Osteoblast (primary cell): ENCODE measurements at places on chromosomes 3 and 15. TPM values are rescaled to one million over a fixed set of nuclear protein-coding genes. Genes with fewer than 3 reads are reported as not detected.

CYP8B1 gene
- not detected in 2 replicates for total RNA-seq

GCNT3 gene
- 0.72 and 1.2 TPM in 2 replicates for total RNA-seq

ZNF80 gene
- total RNA-seq, result not detected in 2 replicates

FOXB1 gene
- not detected in 2 replicates for total RNA-seq

UROC1 gene
- total RNA-seq, result not detected in 2 replicates

GOLGA6A gene
- total RNA-seq, result under 0.01 TPM in 1 of 2 replicates, not detected in the other

ITIH1 gene
- not detected in 2 replicates for total RNA-seq

KIF15 gene
- total RNA-seq, result 1.5 and 1.8 TPM in 2 replicates

MAGEF1 gene
- total RNA-seq, result 18.8 and 22.1 TPM in 2 replicates

SERPINI2 gene
- not detected in 2 replicates for total RNA-seq

MESP2 gene
- 0.72 and 1.5 TPM in 2 replicates for total RNA-seq

OSBPL10 gene
- total RNA-seq, result 25.0 and 29.0 TPM in 2 replicates

FRMD5 gene
- total RNA-seq, result 3.3 and 3.5 TPM in 2 replicates

A4GNT gene
- total RNA-seq, result not detected in 2 replicates

CSPG5 gene
- under 0.01 and 0.29 TPM in 2 replicates for total RNA-seq

WDR48 gene
- 39.8 TPM in 2 replicates for total RNA-seq

PPP2R3A gene
- total RNA-seq, result 23.9 and 24.2 TPM in 2 replicates

CCDC80 gene
- total RNA-seq, result 564 and 657 TPM in 2 replicates

GABRG3 gene
- not detected in 2 replicates for total RNA-seq

PRR20G gene
- total RNA-seq, result not detected in 2 replicates

MCTP2 gene
- total RNA-seq, result 16.3 and 18.6 TPM in 2 replicates

TRPM1 gene
- under 0.01 TPM in 1 of 2 replicates, not detected in the other for total RNA-seq

PCOLCE2 gene
- 19.7 and 21.4 TPM in 2 replicates for total RNA-seq

TEX55 gene
- not detected in 2 replicates for total RNA-seq

RTP4 gene
- 2.7 and 4.0 TPM in 2 replicates for total RNA-seq

MCF2L2 gene
- total RNA-seq, result under 0.01 TPM in 2 replicates

CFAP100 gene
- not detected in 2 replicates for total RNA-seq

CTDSPL gene
- 34.7 and 44.5 TPM in 2 replicates for total RNA-seq

P2RY1 gene
- under 0.01 and 0.36 TPM in 2 replicates for total RNA-seq

AGBL1 gene
- not detected in 2 replicates for total RNA-seq

CLPX gene
- 39.5 and 46.7 TPM in 2 replicates for total RNA-seq

EXD1 gene
- not detected in 2 replicates for total RNA-seq

CHRM5 gene
- under 0.01 TPM in 2 replicates for total RNA-seq

LINS1 gene
- total RNA-seq, result 14.8 and 16.8 TPM in 2 replicates

SOX14 gene
- not detected in 2 replicates for total RNA-seq

DPP8 gene
- total RNA-seq, result 40.9 and 42.4 TPM in 2 replicates

SCAMP5 gene
- 0.88 and 1.8 TPM in 2 replicates for total RNA-seq

C3orf52 gene
- total RNA-seq, result 3.5 and 4.0 TPM in 2 replicates

TRIM71 gene
- not detected in 2 replicates for total RNA-seq

POLQ gene
- 1.4 and 1.5 TPM in 2 replicates for total RNA-seq

DVL3 gene
- total RNA-seq, result 51.6 and 60.4 TPM in 2 replicates

TSPAN3 gene
- 203 and 235 TPM in 2 replicates for total RNA-seq

GOLGA6L4 gene
- 1.5 and 1.8 TPM in 2 replicates for total RNA-seq

SNTN gene
- total RNA-seq, result not detected in 2 replicates

GOLGA8T gene
- total RNA-seq, result not detected in 2 replicates
